ENCODE measurements at places on chromosomes 3 and 15.

- DNase-seq: no peak
Measured at GRCh38 chr3:98741121-98741716, 21.9 kb upstream of the ST3GAL6 start.

GRCh38 chr15:68794863-68795262 is 25.8 kb downstream of the ANP32A start:
- DNase-seq: no peak

DNA sequence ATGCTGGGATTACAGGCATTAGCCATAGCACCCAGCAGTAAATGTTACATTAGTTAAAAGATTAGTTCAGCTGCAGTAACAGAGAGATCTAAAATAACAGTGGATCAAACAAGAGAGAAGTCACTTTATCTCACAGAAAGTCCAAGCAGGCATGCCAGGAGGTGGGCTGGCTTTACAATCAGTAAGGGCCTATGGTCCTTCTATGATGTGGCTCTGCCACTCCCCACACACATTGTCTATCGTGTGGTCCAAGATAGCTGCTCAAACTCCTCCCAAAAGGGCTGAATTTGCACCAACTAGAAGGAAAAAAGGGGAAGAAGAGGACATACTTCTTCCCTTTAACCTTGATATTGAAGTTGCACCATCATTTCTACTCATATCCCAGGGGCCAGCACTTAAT is 4.6 kb upstream of the RUVBL1 start:
- DNase-seq: no peak

DNA sequence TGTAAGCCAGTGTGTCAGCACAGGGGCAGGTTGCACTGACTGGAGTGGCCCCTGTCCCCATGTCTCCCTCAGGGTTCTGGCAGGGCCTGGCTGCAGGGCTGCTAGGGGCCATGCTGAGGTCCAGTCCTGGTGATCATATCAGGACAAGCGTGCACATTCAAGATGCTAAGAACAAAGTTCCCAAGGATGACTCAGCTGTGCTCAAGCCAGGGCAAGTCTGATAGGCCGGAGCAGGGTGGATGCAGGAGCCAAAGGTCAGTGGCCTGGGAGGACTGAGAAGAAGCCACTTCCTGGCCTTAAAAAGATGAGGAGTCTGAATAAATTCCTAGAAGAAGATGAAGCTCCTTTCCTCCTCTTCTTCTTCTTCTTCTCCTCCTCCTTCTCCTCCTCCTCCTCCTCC is 353.2 kb downstream of the AGBL1 start:
- DNase-seq: no peak

GRCh38 chr3:110521019-110521418 is 550.6 kb upstream of the NECTIN3 start:
- no peak for DNase-seq

- no peak for DNase-seq
Measured at GRCh38 chr15:99446565-99447496, 119.0 kb upstream of the MEF2A start.

GRCh38 chr3:53883008-53883407 is 1.1 kb upstream of the ACTR8 start:
- no peak for DNase-seq

DNA sequence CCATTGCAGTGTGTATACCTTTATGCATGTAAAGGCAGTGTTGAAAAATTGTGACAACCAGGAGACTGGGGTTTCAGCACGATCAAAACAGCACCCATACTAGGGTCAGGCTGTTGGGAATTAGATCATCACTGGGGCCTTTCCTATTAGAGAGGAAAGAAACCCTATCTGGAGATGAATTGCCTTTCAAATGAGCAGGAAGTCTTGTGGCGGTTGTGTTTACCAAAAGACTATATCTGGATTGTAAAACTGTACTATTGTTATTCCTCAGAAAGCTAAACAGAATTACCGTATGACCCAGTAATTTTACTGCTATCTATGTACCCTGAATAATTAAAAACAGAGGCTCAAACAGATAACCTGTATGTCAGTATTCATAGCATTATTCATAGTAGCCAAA is 10.1 kb downstream of the UBE2E1 start:
- no peak for DNase-seq

GRCh38 chr3:160286231-160286630 is 61.0 kb downstream of the C3orf80 start:
- no peak for DNase-seq

DNA sequence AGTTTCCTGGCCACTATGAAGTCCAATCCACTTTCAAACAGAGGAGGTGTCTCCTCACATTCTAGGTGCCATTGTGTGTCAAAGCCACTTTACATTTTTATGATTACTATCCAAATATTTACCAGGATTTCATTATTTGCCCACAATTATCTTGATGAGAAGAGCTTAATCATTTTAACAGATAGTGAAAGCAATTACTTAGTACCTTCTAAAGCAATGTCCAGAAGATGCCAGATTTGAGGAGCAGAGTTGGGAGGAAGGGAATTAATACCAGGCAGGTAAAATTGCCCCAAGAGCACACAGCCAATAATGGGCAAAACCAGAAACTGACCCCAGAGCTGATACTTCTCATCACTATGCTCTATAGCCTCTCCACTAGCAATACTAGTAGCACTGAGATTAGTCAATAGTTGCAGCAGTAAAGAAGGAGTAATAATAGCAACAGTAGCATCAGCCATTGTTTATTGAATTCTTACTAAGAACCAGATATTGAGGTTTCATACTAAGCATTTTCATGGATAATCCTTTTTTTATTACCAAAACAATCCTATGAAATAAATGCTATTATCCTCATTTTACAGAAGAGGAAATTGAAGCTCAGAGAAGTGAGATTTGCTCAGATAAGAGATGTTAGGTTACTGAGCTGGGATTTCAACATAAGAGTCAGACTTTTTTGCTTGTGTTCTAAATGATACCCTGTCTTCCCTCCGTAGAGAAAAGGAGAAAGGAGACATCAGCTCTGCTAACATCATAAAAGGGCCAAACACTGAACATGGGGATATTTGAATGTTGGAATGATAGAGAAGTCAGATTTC is 509.3 kb upstream of the CFAP20DC start:
- DNase-seq: no peak

- no peak for DNase-seq
Measured at GRCh38 chr15:38307251-38307650, 54.6 kb downstream of the SPRED1 start.

DNA sequence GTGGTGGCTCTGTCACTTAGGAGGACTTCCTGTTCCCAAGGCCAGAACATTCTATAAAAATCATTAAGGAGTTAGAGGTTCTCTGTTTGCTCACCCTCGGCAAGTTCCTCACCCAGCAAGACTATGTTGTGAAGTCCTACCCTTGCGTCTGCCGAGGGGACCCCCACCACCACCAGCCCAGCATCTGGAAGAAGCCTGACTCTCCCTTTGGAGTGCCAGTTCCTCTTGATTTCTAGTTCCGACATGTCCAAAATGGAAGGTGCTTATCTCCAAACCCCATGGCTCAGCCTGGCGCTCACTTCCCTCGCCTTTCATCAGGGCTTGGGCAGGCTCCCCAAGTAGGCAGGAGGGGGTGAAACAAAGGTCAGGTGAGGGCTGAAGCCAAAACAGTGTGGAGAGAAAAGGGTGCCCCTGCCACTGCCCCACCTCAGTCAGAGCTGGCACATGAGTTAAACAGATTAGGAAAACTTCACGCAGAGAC is 41.0 kb downstream of the BHLHE40 start:
- no peak for DNase-seq

- DNase-seq: no peak
Measured at GRCh38 chr15:82871358-82871757, 61.9 kb downstream of the WHAMM start.

DNA sequence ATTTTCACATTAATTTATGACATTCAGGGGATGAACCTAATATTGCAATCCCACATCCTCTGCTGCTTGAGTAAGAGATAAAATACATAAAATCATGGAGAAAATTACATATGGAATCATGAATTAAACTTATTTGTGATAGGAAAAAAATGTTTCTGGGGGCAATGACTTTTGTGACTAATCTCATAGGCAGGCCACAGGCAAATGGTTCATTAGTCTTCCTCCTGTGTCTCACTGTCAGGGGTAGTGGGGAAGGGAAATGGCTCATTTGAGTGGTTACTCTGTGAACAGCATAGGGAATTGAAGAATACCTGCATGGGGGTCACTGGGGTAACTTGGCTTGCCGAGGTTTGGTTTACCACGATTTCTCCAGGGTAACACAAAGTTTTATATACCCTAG is 72.0 kb downstream of the TFG start:
- DNase-seq: no peak

DNA sequence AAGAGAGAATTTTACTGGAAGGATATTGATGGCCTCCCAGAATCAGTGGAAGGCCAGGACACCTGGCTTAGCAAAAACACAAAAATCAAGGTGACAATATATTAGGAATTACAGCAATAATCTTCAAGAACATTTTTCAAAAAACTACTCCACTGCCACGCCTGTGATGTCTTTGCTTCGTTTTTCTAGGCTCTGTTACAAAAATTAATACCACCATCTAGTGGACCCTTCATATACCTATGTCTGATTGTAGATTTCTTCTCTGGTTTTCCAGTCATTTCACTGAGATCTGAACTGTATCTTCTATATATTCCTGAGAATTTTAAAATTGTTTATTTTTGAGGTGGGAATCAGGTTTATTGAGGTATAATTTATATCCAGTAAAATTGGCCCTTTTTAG is 5.6 kb upstream of the SLC33A1 start:
- DNase-seq: peak; percentile 27

GRCh38 chr15:63523306-63523990 is 19.1 kb downstream of the USP3 start:
- DNase-seq: no peak

DNA sequence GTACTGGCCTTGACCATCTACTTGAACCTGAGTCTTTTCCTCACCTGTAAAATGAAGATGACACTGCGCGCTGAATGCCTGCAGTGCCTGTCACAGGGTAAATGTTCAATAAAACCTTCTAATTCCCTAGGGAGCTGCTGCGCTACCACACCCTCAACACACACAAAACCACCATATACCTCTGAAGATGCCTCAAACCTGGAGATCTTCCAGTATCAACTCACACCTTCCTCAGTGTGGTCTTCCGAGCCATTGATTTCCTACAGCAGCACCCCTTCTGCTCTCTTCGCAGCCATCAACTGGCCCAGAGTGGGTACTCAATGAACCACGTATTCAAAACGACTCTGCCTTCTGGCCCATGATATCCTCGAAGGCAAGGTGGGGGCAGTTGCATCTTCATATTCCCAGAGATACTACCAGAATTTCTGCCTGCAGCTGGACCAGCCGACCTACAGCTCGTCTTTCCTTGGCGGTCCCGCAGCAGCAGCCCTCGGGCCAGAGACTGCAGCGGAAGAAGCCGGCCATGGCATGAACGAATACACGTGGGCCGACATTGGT is 695 bp downstream of the RPL32 start:
- DNase-seq: no peak

DNA sequence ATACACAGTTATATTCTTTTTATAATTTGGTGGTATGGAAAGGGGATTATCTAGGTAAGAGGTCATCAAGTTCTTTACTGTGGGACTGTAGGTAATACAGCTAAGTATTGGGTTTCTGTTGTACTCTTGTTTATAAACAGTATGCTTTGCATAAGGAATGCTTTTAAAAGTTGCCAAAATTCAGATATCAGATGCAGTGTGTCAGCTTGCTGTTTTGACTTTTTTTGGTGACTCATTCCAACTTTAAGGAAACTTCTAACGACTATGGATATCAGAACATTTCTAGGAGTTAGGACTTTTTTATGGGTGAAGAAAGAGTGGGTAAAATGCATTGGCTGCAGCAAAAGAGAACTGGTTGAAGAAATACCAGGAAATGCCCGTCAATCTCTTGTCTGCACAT is 2.8 kb downstream of the SCAANT1 start:
- no peak for DNase-seq

GRCh38 chr15:101558221-101558941 is 68.9 kb upstream of the PCSK6 start:
- no peak for DNase-seq

GRCh38 chr15:57114070-57114469 is 195.6 kb downstream of the TCF12 start:
- no peak for DNase-seq

DNA sequence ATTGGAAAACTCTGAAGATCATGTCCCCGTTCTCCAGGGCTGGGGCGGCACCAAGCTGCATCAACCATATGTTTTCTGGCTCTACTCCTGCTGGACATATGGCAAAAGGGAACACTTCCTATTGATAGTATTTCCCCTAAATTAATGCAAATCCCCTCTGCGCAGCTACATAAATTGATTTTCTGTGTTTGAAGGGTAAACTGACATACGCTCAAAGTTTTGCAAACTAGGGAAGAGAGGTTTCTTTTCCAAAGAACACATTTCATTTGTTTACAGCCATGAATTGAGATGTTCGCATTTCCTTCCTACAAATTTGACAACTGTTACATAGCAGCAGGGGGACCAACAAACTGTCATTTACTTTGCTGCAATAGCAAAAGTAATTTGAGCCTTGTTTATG is 35.9 kb downstream of the CTXND1 start:
- DNase-seq: no peak

- no peak for DNase-seq
Measured at GRCh38 chr3:193942516-193943055, 193.4 kb upstream of the HES1 start.

GRCh38 chr15:51076524-51077220 is 18.0 kb downstream of the TNFAIP8L3 start:
- DNase-seq: no peak

DNA sequence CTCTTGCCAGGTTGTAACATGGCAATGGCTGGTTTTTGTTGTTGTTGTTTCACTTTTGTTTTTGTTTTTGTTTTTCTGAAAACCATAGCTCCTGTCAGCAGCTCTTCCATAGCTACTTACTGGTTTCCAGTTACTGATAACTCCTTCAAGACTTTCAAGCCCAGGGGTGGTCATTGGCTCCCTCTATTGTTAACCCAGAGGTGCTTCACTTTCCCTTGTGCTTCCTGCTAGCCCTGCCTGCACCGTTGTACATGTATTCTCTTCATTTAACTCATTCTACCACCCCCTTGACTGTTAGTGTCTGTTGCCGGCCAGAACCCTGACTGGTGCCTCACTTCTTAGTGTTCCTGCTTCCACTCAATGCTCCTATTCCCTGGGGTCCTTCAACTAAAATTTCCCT is 4.2 kb upstream of the TRAT1 start:
- no peak for DNase-seq

DNA sequence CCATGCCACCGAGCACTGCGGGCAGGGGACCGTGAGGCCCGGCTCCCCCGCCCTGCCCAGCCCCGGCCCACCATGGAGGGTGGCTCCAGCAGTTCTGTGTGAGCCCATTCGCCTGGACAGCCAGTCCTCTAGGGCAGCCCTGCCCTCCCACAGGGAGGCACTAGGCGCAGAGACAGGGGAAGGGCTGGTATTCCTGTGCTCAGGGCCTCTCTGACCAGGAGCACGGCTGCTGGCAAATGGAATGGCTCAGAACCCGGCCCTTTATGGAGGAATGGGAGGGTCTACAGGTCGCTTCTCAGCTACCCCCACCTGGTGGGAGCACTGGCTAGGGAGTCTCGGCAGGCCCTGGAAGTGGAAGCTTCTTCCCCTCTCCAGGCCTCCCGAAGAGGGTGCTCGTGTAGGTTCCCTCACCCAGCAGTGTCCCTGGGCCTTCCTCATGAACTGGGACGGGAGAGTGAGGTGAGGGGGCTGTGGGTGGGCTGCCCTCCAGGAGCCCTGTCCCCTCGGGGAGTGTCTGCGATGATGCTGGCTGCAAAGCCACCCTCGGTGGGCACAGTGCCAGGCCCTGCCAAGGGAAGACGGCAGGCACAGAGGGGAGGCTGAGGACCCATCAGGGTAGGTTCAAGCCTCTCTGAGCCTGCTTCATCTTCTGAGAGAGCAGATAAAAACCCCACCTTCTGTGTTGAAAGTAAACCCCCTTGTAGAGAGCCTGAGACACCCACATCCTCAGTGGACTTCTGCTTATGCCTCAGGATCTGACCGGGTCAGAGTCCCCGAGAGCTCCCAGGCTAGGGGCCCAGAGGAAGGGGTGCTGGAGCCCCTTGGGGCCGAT is 1.5 kb downstream of the MELTF start:
- no peak for DNase-seq
